Stimulated activated CD8-positive, alpha-beta memory T cell treated with anti-CD3 and anti-CD28 coated beads, Interleukin-4, amount 100 ng/mL, for 1 hour (primary cell): ENCODE measurements at places on chromosomes 13 and 19.

- no peak for DNase-seq
These were observed 101.0 kb downstream of the SPACA7 start for GRCh38 chr13:112477070-112477619.

- no peak for DNase-seq
These were observed 7.4 kb upstream of the CDX2 start for GRCh38 chr13:27976362-27977091.

DNA sequence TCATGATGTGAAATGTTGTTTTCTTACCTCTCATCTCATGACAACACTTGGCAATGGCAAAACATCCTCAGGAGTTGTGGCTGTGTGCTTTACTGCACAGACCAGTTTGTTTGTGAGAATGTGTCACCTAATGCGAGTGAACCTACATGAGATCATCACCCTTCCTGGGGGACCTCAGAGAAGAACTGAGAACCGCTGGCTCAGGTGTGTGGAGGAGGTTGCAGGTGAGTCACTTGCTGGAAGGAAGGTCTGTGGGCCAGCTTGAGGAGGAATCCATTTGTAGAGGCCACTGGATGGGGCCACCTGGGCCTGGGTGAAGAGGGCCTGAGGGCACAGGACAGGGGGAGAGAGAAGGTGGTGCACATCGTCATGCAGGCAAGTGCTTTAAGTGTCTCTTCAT is 3.0 kb upstream of the CEACAM1 start:
- DNase-seq, result no peak

DNA sequence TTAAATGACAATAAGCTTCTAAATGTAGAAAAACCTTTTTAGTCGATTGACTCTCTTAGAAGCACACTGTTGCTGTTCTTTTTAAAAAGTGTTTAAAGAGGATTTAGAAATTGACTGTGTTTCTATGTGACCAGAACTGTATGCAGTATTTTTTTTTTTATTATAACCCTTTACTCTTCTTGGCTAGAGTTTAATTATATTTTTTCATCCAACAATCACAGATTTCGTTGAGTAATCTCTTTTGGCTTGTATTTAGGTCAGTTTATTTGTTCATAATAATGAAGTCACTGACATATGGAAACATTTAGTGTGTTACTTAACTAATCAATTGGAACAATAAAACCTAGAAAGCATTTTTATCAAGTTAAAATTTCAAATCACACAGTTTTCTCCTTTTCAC is 19.9 kb downstream of the CSNK1A1L start:
- no peak for DNase-seq

- DNase-seq, result no peak
These were observed 17.9 kb downstream of the ACTN4 start for GRCh38 chr19:38665219-38665931.

DNA sequence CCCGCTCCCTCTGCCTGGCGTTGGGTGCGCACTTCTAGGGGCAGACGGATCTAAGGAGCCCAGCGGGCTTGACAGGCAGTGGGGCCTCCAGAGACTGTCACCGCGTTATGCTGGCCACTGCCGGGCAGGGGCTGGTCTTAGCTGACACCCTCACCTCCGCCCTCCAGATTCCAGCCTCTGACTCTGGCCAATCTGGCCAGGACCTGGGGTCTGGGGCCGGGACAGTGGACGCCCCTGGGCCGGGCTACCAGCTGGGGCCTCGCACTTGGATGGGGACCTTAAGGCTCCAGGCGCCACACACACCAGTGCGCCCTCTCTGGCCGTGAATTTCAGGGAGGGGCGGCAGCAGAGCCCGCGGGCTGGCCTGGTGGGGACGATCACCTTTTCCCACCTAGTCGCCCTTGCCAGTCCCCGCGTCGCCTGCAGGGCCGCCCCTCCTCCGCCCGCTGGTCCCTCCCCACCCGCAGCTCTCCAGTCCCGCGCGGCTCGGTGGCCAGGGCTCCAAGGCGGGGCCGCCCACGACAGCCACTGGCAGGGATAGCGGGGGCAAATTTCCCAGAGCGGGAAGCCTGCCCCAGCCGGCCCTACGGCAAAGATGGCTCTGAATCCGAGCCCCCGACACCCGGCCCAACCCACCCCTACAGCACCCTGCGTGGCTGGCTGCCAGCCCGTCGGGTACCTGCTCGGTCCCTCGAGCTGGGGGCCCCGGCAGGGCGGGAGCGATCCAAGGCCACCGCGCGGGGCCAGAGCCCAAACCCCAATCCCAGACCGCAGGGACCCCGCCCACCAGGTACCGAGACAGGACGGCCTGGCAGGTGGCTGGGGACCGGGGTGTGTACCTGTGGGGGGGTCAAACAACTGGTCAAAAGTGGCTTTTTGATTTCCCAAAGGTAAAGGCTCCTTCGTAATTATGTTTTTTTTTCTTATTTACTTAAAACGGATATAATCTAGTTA is 6.1 kb upstream of the ZNF98 start:
- no peak for DNase-seq

DNA sequence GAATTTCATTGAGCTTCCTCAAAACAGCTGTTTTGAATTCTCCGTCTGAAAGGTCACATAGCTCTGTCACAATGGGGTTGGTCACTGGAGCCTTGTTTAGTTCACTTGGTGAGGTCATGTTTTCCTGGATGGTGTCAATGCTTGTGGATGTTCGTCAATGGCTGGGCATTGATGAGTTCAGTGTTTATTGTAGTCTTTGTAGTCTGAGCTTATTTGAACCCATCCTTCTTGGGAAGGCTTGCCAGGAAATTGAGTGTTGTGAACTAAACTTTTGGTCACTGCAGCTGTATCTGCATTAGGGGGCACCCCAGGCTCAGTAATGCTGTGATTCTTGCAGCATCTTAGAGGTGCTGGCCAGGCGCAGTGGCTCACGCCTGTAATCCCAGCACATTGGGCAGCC is 22.0 kb downstream of the BLOC1S3 start:
- DNase-seq, result no peak

GRCh38 chr13:30191491-30192100 is 115.8 kb downstream of the KATNAL1 start:
- no peak for DNase-seq

- DNase-seq, result no peak
These were observed 922 bp downstream of the PLEKHG2 start for GRCh38 chr19:39413272-39413910.

DNA sequence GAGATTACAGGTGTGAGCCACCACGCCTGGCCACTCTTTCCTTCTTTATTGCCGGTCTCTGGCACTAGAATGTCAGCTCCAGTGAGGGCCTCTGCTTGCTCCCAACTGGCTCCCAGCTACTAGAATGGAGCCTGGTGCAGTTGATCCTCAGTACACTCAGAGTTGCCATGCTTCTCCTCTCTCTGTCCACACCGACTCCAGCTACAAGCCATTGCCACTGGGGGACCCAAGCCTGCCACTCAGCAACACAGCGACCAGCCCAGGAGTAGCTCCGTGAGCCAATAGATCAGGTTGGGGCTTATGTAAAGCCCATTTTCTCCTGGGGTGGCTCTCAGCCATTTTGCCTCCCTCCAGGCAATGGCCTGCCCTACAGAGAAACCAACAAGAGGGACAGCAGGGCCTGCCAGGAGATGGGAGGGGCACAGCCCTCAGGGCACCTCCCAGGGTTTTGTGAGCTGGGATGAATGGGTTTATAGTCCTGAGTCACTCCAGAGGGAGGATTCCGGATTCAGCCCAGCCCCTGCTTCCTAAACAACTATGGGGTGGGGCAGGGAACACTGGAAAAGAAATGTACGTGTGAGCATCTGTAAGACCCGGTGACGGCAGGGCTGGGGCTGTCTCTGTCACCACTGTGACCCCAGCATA is 36.5 kb downstream of the OPA3 start:
- no peak for DNase-seq

- DNase-seq, result no peak
These were observed 132.9 kb downstream of the SLITRK6 start for GRCh38 chr13:85666356-85666755.

GRCh38 chr19:17511724-17512573 is 500 bp downstream of the PGLS start:
- DNase-seq, result peak; percentile 80

DNA sequence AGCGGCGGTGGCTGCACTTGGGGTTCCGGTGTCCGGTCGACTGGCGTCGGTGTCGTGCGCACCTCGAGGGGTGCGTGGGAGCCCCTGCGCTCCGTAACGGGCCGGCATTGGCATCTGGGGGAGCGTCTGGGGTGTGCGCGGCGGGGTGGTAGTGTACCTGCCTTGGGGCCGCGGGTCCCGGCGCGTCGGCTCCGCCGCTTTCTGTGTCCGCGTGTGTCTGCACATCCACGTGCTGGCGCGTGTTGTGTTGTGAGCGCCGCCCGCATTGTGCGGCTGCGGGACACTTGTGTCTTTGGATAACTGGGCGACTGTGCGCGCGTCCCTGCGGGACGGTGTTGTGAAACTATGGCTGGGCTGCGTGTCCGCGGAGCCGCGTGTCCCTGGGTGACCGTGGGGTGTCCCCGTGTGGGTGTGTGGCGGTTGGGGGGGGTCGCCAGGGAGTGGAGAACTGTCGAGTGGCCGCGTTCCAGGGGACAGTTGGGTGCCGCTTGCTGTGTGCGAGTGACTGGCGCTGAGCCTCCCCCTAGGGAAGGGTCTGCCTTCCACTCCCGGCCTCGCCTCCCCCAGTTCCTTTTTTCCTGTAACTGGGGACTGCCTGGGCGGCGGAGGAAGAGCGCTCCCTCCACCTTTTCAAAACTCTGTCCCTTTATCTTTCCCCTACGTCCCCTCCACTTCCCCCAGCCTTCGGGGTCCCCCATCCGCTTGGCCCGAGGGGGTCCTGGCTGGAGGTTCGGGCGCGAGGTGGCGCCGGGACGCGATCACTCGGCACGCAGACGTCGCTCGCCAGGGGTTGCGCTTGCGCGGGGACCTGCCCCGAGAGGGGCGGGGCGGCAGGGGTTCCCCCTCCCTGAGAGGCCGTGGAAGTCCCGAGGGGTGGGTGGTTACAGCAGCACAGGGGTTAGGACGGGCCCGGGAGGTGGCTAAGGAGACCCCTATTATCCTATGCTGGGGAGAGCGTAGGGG is 5.7 kb upstream of the NFIC start:
- peak; percentile 36 for DNase-seq

DNA sequence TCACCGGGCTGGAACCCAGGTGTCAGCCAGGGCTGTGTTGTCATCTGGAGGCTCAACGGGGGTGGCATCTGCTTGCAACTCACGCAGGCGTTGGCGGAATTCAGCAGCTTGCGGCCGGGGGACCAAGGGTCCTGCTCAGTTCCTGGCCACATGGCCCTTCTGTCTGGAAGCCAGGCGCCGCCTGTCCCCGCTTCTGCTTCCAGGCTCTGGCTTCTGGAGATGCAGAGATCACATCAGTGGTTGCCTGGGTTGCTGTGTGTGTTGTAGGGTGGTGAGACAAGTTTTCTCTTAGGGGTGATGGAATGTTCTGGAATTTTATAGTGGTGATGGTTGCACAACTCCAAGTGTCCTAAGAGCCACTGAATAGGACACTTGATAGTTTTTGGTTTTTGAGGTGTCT is 5.0 kb downstream of the ADAT3 start:
- no peak for DNase-seq

DNA sequence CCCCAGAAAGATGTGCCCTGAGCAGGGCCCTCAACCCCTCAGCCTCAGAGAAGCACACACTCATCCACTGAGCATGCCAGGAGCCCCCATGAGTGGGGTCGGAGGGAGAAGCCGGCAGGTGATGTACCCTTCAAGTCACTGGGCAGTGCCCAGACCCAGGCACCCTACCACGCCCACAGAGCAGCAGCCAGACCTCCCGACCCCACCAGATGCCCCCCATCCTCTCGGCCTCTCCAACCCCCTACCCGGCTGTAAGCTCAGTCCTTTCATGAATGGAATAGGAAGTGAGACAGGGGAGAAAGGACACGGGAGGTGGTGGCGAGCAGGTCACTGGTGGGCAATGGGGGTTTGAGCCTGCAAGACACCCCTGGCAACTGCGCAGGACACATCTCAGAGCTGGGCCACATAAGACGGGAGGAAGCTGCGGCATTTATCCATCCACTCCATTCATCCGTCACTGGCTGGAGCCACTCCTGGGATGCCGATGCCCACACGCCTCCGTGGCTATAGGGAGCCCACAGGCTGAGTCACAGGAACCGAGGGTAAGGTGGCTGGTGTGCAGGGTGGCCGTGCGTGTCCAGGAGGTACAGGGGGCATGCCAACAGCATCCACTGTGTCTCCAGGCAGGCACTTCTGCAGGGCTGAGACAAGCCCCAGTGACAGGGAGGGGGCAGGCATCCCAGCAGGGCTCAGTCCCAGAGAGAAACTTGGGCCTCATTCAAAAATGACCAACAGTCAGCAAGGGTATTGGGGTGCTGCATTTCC is 23.8 kb upstream of the VSTM2B start:
- no peak for DNase-seq

DNA sequence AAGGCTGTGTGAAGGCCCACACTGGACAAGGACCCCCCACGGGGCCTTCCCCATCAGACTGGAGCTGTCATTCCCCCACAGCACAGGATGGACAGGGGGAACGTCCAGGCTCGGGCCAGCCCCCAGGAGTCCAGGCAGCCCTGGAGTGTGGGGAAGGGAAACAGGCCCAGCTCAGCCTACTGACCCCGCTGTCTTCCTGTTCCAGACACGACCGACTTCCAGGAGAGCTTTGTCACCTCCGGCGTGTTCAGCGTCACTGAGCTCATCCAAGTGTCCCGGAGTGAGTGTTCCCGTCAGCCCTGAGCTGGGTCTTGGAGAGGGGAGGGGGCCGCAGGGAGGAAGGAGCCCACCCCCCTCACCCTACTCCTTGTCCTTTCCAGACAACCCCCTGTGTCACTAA is 47.0 kb downstream of the SMIM24 start:
- DNase-seq, result no peak

DNA sequence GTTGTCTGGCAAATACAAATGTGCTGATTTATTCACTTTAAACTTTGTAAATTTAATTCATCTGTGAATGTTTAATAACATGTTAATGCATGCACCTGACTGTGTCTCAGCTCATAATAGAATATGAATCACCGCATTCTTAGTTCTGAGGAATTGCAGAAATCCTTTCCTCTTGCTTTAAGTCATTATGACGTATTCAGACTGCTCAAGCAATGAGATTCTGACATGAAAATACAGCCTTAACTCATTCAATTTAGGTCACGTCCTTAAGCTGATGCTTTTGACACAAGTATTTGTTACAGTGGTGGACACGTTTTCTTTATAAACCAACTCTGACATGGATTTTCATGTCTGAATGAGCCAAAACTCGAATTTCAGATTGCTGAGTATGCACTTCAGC is 541.0 kb upstream of the KLF12 start:
- DNase-seq, result no peak

DNA sequence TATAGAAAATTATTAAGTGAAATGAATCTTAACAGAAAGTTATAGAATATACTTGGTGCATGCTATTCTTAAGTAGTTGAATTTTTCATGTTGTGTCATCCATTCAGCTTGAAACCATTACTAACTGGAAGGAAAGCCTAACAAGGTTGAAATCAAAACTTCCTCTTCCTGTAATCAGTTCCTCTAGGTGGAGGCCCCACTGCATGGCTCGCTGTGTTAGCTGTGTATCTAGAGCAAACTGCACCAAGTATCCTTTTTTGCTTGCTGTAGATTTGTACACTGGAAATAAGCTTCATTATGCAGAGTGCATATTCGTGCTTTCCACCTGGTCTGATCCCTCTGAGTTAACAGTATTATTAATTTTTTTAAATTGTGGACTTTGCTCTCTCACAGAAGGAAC is 1146.1 kb downstream of the EFNB2 start:
- DNase-seq, result no peak
